ENCODE measurements at places on chromosomes 7 and 10. TPM values are rescaled to one million over a fixed set of nuclear protein-coding genes. Genes with fewer than 3 reads are reported as not detected.

The SPAM1 gene
- total RNA-seq, result not detected

The ACTL6B gene
- total RNA-seq, result not detected

The TMEM184A gene
- not detected for total RNA-seq

The KIAA1217 gene
- 1.2 TPM for total RNA-seq

The RAB11FIP2 gene
- 11.8 TPM for total RNA-seq

The HIF1AN gene
- 11.1 TPM for total RNA-seq

The NRG3 gene
- total RNA-seq, result 0.15 TPM

The VIM gene
- 4,768 TPM for total RNA-seq

The CYP2W1 gene
- total RNA-seq, result not detected

The AKR1C3 gene
- 308 TPM for total RNA-seq

Data from smooth muscle cell of the coronary artery (primary cell).